Activated CD4-positive, alpha-beta T cell treated with anti-CD3 and anti-CD28 coated beads for 36 hours (primary cell): ENCODE measurements at places on chromosomes 2 and 18. TPM values are rescaled to one million over a fixed set of nuclear protein-coding genes. Genes with fewer than 3 reads are reported as not detected.

DNA sequence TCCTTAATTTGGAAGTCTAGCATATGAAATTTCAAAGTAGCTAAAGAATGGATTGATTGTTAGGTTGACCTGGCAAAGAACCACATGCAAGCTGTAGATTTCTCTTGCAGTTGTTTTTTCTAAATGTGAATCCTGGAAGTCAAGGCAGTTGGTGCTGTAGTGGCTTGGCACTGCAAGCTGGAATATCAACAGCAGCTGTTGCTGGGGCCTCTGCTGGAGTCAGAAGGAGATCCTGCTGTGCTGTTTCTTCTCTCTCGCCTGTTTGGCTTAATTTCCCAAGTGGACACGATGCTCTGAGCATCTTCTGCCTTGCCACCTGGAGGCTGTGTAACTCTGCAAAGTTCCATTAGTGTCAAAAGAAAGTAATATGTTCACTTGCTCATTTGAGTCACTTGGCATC, 12.6 kb downstream of the PIK3C3 start:
- H3K27me3 ChIP-seq = no peaks in the 10 kb centered on the region
- DNase-seq = no peak
- peaks cover 44% of the 10 kb centered on the region for H3K4me1 ChIP-seq
- H3K27ac ChIP-seq = no peak overlapping the region
- H3K36me3 ChIP-seq = peaks cover 40% of the 10 kb centered on the region

GRCh38 chr2:141947396-141948114, 183.3 kb downstream of the LRP1B start:
- H3K4me1 ChIP-seq = no peaks in the 10 kb centered on the region
- no peak for DNase-seq
- H3K27ac ChIP-seq = no peak overlapping the region
- no peaks in the 10 kb centered on the region for H3K36me3 ChIP-seq
- H3K4me3 ChIP-seq = no peak overlapping the region

- H3K36me3 ChIP-seq = no peaks in the 10 kb centered on the region
- no peaks in the 10 kb centered on the region for H3K27me3 ChIP-seq
- H3K4me3 ChIP-seq = no peak overlapping the region
- H3K27ac ChIP-seq = no peak overlapping the region
These were observed 1.1 kb downstream of the FSHR start for GRCh38 chr2:49153252-49153651.

DNA sequence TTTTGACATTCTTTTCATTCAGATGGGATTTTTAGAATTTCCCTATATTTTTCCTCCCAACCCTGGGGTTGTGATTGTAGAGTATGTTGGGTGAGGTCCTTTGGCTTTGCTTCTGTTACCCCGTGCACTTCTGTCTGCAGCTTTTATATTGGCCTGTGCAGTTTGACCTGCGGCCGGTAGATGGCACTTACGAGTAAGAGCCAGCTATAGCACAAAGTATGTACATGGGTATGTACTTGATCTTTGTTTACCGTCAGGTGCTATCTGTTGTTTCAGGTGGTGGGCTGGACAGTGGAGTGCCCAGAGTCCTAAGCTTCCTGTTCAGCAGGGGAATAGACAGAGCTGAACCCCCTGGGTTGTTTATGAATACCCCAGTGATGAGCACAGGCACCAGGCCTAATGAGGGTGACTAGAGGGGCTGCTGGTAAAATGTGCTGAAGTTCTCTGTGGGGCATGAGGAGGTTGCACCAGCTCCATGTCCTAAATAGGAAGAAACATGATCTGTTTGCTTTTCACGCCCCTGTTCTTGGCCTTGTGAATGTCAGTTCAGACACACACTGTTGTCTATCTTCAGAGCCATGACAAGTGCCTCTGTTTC, 58.9 kb upstream of the THUMPD2 start:
- H3K27ac ChIP-seq = no peak overlapping the region
- H3K36me3 ChIP-seq = no peaks in the 10 kb centered on the region
- peak; percentile 32 for DNase-seq

DNA sequence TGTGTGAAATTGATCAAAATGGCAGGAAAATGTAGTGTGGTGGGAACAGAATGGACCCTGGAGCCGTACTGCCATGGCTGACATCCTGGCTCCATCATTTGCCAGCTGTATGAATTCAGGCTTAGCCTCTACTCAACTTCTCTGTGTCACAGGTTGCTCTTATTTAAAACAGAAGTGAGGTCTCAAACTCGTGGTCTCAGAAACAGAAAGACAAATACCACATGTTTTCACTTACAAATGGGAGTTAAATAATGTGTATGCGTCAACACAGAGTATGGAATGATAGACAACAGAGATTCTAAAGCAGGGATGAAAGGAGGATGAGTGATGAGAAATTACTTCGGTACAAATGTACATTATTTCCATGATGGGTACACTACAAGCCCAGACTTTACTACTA, 227.4 kb downstream of the DCC start:
- H3K4me1 ChIP-seq = no peaks in the 10 kb centered on the region
- no peaks in the 10 kb centered on the region for H3K27me3 ChIP-seq

LHCGR gene
- not detected for total RNA-seq

CYP27C1 gene
- total RNA-seq = not detected

IL1R2 gene
- total RNA-seq = 25.4 TPM

ZNF396 gene
- 0.47 TPM for total RNA-seq
